Neural crest cell (in vitro differentiated cells): ENCODE measurements at places on chromosomes 6 and 20.

DNA sequence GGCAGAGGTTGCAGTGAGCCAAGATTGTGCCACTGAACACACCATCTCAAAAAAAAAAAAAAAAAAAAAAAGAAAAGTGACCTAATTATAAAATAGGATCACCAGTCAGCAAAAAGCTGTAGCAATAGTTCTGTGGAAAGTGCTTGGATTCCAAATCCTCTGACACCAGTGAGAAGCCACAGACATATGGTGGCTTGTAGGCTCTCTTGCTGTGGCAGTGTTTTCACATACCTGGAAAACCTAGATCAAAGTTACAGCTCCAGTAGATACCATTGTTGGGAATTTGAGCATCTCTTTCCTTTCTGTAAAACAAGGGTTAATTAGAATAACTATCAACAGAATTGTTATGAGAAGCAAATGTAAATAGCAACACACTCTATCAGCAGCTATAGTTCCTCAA lies 4.1 kb downstream of the CCDC170 start:
- no peak for DNase-seq

DNA sequence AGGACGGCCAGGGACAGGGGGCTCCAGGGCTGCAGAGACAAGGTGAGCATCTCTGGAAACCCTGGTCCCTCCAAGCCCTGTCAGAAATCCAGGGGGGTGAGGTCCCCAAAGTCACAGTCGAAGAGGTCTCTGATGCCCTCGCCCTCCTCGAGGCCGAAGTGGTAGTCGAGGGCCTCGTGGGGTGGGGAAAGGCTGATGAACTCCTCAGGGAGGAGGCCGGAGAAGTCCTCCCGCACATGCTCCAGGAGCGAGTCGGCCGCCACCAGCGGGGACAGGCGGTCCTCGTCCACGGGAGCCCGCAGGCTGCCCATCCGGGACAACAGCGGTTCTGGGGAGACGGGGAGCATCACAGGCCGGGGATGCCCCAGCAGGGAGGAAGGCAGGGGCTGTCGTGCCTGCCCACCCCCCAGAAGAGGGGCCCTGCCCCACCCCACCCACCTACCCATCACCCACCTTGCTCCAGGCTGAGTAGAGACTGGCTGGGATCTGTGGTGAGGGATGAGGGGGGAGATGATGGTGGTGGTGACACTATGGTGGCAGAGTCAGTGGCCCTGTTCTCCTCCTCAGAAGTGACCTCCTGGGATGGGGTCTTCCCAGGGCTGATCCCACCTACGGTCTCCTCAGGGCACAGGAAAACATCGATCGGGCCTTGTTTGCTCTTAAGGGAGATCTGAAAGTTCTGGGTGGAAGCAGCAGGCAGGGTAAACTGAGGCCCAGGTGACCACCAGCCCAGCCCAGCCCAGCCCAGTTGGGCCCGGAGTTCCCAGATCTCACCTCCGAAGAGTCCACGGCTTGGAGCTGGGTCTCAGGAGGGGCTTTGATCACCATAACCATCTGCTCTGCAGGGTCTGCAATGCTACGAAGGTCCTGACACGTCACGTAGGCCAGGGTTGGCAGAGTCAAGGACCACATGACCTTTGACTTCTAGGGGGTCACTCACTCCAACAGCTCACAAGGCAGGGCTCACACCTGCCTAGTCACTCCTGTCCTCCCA lies 2.7 kb upstream of the NECAB3 start:
- DNase-seq, result no peak

DNA sequence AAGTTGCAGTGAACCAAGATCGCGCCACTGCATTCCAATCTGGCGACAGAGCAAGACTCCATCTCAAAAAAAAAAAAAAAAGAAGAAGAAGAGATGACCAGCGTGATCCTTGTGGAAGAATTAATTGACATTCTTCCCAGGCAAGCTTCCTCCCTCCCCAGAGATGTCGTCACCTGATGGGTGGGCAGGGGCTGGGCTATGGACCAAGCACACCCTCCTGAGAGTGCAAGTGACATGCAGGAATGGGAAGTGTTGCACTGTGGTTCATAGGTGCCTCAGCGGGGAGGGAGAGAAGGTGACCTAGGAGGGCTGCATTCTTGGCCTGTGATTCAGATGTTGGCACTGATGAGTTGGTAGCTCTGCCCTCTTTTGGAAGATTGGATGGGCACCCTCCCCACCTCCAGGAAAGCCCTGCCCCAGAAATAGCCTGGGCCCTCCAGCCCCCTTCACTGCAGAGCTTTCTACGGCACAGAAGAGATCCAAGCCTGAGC lies 37.8 kb downstream of the TAF8 start:
- no peak for DNase-seq

GRCh38 chr6:11668455-11668854 lies 110.1 kb downstream of the ADTRP start:
- no peak for DNase-seq

DNA sequence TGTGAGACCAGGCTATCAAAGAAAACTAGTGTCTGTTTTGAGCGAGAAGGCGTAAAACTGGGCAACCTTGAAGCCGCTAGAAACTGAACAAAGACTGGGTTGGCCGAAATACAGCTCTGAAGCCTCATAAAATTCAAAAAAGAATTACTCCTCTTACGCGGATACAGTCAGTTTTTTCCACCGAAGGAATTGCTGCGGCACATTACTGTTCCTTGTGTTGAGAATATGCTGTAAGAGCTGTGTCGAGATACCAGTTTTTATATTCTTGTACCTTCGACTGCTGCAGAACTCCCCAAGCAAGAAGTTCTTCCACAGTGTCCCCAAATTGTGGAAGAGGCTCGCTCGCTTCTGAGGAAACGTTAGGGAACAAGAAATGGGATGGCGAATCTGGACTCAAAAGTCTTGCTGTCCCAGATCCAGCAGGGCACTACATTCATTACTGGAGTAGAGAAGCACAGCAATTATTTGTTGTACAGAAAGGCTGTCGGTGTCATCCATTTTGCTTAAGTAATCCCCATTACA lies 523 bp upstream of the COX7A2 start:
- DNase-seq, result no peak

- no peak for DNase-seq
These were observed at the start of gene HLA-DMB for GRCh38 chr6:32940656-32941213. Gene HLA-DMB, minus strand, starts transcription at chr6:32941028. Its CDS starts 221 bp downstream, at chr6:32940807.

GRCh38 chr20:32470025-32470861 lies 112.1 kb downstream of the ASXL1 start:
- DNase-seq, result no peak
